Activated naive CD4-positive, alpha-beta T cell treated with anti-CD3 and anti-CD28 coated beads, Interleukin-2, amount 10 ng/mL, durations not matched to agents 5 hours and 36 hours (primary cell): ENCODE measurements at places on chromosomes 4 and X. TPM values are rescaled to one million over a fixed set of nuclear protein-coding genes. Genes with fewer than 3 reads are reported as not detected.

The TMPRSS11E gene
- total RNA-seq, result not detected

The GABRB1 gene
- not detected for total RNA-seq

The EDA gene
- total RNA-seq, result 15.5 TPM

The TLR8 gene
- not detected for total RNA-seq

The SHOX gene
- total RNA-seq, result not detected

The PASD1 gene
- not detected for total RNA-seq

The SERTM2 gene
- total RNA-seq, result not detected

The POLR2B gene
- 112 TPM for total RNA-seq

The SLC10A6 gene
- total RNA-seq, result not detected

The RHOXF1 gene
- total RNA-seq, result 0.53 TPM

The ASMT gene
- not detected for total RNA-seq

The ARMCX4 gene
- 2.3 TPM for total RNA-seq

The FABP2 gene
- total RNA-seq, result 0.38 TPM

The STARD8 gene
- total RNA-seq, result 1.3 TPM

The F11 gene
- not detected for total RNA-seq

The AFP gene
- total RNA-seq, result not detected

The SYP gene
- total RNA-seq, result 1.8 TPM

The TIGD4 gene
- 0.08 TPM for total RNA-seq

The AFAP1 gene
- 18.0 TPM for total RNA-seq
